Aorta (tissue), 5 donors: ENCODE measurements at places on chromosomes 1 and 21. TPM values are rescaled to one million over a fixed set of nuclear protein-coding genes. Genes with fewer than 3 reads are reported as not detected.

Gene HPCAL4
- not detected for total RNA-seq

GRCh38 chr21:16476056-16476825, 746.5 kb downstream of the USP25 start:
- no peak for DNase-seq
- H3K4me1 ChIP-seq, result no peaks in the 10 kb centered on the region
- no peaks in the 10 kb centered on the region for H3K27me3 ChIP-seq
- H3K27ac ChIP-seq, result no peak overlapping the region
- no peaks in the 10 kb centered on the region for H3K36me3 ChIP-seq

Gene OR14K1
- 0.62 TPM for total RNA-seq

DNA sequence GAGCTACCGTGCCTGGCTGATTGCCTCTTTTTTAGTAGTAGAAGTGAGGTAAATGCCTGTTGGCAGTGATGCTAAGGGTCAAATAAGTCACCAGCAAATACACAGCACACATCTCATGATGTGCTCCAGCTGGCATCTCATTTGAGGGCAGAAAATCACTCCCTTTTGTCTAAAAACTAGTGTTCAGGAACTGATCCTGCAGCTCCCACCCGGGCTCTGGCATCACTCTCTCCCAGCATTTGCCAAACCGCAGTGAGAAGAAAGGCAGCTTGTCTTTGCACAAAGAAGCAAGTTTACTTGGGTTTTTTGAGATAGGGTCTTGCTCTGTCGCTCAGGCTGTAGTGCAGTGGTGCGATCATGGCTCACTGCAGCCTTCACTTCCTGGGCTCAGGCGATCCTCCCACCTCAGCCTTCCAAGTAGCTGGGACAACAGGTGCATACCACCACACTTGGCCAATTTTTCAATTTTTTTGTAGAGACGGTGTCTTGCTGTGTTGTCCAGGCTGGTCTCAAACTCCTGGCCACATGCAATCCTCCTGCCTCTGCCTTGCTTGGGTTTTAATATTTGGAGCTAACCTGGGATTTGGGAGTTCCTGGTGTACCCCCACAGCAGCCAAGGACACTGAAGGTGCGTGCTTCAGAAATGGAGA, 4.1 kb downstream of the RBP7 start:
- no peak overlapping the region for H3K4me3 ChIP-seq
- DNase-seq, result no peak

Gene HRNR
- total RNA-seq, result not detected

Gene APCS
- total RNA-seq, result not detected

DNA sequence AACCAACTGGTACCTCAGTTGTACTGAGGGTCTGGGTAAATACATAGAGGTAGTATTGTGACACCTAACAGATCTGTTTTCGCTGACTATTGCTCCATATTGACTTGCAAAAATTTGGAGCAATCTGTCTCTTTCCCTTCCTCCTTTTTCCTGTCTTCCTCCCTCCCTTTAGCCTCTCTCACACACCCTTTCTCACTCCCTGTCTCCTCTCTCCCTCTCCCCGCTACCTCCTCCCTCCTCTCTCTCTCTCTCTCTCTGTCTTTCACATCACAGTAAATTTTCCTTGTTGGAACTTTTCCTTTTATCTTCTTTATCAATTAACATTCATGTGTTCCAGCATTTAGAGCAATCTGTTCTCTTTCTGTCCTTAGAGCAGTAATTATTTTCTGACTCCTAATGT, 278.2 kb downstream of the NTNG1 start:
- no peak overlapping the region for H3K27ac ChIP-seq
- H3K27me3 ChIP-seq, result no peaks in the 10 kb centered on the region
- H3K4me3 ChIP-seq, result no peak overlapping the region
- DNase-seq, result no peak
- no peaks in the 10 kb centered on the region for H3K36me3 ChIP-seq

DNA sequence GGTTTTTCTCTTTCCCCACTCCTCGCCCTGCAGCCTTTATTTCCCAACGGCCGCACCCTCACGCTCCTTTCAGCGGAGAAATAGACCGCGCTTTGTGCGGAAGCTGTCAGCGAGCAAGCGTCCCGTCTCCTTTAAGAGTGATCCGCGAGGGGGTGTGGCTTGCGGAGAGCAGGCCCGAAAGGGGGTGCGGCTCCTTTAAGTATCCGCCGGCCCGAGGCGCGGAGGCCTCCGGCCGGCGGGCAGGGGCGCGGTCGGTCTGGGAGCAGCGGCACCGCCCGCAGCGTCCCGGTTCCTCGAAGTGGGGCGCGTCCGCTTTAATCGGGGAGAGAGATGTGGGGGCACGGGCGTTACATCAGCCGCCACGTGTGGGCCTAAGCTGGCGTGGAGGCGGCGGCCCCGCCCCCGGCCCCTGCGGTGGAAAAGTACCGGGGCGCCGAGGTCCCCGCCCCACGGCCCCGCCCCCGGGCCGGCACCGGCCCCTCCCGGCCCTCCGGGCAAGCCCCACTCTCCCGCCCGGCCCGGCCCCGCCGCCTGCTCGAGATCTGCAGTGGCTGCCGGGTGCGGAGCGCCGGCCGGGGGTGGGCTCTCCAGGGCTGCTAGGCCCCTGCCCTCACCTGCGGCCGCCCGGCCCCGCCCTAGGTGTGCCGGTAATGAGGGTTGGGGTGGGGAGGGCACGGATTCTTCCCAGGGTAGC, 1.2 kb downstream of the SLC6A9 start:
- no peaks in the 10 kb centered on the region for H3K27me3 ChIP-seq
- no peak overlapping the region for H3K27ac ChIP-seq

- no peak for DNase-seq
- no peaks in the 10 kb centered on the region for H3K36me3 ChIP-seq
- H3K4me1 ChIP-seq, result no peaks in the 10 kb centered on the region
- H3K4me3 ChIP-seq, result no peak overlapping the region
Observed at GRCh38 chr1:13514821-13515220, 1.0 kb upstream of the LRRC38 start.

Gene IARS2
- 46.0 TPM for total RNA-seq

Gene BTF3L4
- total RNA-seq, result 35.0 TPM

DNA sequence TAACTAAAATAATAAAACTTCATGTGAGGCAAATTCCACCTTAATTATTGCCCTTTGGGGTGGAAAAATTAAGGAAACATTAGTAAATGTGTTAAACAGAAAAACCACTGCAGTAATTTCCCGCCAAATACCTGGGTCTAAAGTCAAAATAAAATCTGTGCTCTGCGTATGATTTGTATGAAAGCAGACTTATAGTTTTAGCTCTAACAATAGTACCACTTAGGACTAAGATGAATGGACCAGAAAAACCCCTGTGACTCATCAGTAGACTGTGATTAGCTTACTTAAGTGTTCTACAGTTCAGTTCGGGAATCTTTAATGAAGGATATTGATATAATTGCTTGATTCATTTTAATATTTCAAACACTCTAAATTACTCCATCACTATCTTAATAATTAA, 23.3 kb upstream of the C1orf105 start:
- no peaks in the 10 kb centered on the region for H3K27me3 ChIP-seq
- peaks cover 7% of the 10 kb centered on the region for H3K4me1 ChIP-seq
- H3K36me3 ChIP-seq, result no peaks in the 10 kb centered on the region
- no peak for DNase-seq
- no peak overlapping the region for H3K4me3 ChIP-seq

Gene GFI1
- total RNA-seq, result 1.9 TPM

DNA sequence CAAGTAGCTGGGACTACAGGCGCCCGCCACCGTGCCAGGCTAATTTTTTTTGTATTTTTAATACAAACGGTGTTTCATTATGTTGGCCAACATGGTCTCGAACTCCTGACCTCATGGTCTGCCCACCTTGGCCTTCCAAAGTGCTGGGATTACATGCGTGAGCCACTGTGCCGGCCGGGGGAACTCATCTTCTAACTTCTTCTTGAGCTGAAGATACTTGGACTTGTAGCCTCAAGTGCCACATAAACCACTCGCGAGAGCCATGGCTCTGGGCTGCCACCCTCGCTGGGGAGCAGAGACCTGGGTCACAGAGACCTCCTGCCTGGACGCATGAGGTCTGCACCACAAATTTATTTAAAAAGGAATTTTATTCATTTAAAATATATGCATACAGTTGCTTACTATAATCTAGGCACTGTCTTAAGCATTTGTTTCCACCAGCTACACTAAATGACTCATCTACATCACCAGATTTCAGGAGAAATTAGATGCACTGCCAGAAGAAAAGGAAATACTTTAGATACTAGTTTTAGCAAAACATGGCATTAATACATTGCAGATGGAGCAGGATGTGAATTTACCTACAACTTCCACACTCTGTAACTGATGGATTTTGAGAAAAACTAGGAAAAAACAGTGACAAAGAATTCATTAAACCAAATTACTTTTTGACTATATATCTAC, 29.9 kb upstream of the PUM1 start:
- H3K4me3 ChIP-seq, result no peak overlapping the region
- no peak overlapping the region for H3K27ac ChIP-seq
- H3K27me3 ChIP-seq, result no peaks in the 10 kb centered on the region
- no peak for DNase-seq

Gene SYT14
- not detected for total RNA-seq
